T-cell (primary cell): ENCODE measurements at places on chromosomes 3 and 15.
A peak's percentile ranks its signal among the peaks of the same experiment; 100 is the strongest.

- DNase-seq: no peak
These were observed 242.2 kb downstream of the SLCO3A1 start for GRCh38 chr15:92095693-92096092.

- no peak for DNase-seq
These were observed 353.9 kb upstream of the TPRG1 start for GRCh38 chr3:188817935-188818269.

- no peak for DNase-seq
These were observed 30.5 kb downstream of the KLF13 start for GRCh38 chr15:31357148-31357547.

GRCh38 chr15:75043509-75044257 is 20.3 kb downstream of the PPCDC start:
- DNase-seq: peak; percentile 24

DNA sequence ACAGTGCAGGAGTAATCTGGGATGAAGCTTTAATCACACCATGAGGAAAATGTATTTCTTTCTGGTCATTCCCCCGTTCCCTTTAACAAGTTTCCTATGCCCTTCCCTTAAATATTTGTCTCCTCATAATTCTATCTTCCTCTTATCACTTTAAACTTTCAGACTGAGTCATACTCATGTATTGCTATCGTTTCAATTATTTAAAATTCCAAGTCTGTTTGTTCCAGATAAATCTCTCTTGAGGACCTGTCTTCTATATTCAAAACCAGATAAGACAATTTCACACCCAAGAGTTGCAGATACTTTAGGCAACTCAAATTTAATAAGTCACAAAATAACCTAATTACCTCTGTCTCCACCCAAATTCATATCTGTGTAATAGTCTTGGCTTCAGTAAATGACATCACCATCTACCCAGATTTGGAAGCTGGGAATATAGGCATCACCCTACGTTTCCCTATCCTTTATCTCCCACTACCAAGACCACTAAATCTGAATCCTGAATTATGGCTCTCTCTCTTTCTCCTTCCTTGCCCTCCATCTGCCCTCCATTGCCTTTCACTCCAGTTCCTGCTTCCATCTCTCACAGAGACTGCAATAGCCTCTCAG is 220.1 kb downstream of the PYDC2 start:
- DNase-seq: no peak

GRCh38 chr3:52234516-52235447 is 4.2 kb downstream of the TWF2 start:
- no peak for DNase-seq

GRCh38 chr3:66018057-66019033 is 20.4 kb downstream of the MAGI1 start:
- DNase-seq: no peak

GRCh38 chr15:42194513-42194912 is 13.6 kb downstream of the VPS39 start:
- DNase-seq: no peak

DNA sequence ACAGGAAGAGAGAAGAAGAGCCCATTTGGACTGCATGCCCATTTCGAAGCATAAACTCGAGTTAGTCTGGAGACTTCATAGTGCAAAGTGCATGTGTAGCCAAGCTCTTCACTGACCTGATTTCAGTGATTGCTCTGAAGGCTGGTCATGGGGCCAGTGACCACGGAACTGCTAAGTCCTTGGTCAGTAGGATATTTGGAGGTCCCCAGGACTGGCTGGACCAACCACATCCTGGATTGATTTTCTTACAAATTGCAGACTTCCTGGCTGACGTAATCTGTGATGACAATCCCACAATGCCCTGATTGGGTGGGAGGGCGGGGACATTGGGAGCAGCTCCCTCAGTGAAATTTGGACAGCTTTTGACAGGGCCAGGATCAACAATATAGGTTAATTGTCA is 233.4 kb downstream of the CACNA2D3 start:
- DNase-seq: no peak

- DNase-seq: no peak
These were observed 33.9 kb downstream of the ZBBX start for GRCh38 chr3:167346171-167346570.

DNA sequence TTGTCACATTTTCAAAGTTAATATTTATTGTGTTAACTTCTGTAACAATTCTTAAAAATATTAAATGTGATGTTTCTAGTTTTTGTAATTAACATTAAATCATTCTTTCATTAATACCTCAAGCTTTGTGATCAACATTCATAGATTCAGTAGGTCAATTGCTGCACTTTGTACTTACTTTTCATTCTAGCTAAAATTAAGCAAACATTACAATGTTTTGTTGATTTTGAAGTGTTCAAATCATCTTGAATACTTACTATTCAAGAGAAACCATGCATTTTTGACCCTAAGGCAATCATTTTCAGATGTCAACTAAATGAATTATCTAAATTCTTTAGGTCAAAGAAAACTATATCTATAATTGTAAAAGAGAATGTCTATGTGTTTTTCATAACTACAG is 933.1 kb downstream of the NAALADL2 start:
- no peak for DNase-seq

DNA sequence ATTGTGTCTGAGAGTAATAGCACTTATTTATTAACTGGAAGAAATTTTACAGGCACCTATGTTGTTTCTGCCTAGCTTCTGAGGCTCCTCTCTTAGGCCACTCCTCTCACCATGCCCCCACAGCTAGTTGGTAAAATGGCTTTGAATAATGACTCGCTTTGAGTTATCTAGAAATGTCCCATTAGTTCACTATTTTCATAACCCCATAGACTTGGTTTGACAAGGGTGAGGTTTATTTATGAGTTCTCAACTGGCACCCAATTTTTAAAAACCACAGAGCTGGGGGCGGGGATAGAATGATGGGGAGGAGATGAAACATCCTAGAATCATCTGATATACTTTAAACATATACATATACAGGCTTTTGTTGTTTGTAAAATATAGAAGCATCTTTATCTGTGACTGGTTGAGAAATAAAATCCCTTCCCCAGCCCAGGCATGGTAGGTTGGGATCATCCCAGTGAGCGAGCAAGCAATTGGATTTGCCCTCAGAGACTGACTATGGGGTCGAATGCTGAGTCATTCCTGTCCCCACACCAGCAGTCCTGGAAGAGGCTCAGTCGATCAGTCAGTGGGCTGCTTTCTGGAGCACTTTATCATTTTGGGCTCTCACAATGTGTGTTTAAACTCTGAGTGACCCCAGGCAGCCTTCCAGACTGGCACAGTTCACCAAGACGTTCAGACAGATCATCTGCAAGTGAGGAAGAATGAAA is 60.2 kb upstream of the TSEN2 start:
- no peak for DNase-seq

DNA sequence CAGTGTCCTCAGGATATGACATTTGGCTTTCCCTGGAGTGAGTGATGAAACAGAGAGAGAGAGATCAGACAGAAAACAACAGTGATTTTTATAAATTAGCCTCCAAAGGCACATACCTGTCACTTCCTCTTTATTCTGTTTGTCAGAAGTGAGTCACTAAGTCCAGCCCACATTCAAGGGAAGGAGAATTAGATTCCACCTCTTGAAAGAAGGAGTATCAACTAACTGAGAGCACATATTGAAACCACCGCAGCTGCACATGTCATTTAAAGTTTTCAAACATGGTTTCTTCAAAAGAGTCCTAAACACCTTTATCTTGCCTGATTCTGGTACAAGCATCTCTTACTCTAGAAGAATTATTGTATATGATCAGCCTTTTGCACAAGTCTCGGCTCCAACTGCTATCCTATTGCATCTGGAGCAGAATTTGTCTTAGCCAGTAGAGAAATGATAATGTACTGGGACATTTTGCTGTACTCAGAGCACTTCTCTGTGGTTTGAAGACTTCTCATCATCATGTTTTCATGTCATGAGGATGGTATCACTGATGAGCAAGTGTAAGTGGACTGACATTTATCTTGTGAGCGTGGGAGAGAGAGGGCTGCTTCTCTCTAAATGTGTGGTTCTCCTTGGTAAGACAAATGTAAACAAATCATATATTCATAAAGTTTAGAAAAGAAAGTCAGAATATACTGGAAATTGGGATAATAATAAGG is 338.9 kb upstream of the CFAP20DC start:
- no peak for DNase-seq

DNA sequence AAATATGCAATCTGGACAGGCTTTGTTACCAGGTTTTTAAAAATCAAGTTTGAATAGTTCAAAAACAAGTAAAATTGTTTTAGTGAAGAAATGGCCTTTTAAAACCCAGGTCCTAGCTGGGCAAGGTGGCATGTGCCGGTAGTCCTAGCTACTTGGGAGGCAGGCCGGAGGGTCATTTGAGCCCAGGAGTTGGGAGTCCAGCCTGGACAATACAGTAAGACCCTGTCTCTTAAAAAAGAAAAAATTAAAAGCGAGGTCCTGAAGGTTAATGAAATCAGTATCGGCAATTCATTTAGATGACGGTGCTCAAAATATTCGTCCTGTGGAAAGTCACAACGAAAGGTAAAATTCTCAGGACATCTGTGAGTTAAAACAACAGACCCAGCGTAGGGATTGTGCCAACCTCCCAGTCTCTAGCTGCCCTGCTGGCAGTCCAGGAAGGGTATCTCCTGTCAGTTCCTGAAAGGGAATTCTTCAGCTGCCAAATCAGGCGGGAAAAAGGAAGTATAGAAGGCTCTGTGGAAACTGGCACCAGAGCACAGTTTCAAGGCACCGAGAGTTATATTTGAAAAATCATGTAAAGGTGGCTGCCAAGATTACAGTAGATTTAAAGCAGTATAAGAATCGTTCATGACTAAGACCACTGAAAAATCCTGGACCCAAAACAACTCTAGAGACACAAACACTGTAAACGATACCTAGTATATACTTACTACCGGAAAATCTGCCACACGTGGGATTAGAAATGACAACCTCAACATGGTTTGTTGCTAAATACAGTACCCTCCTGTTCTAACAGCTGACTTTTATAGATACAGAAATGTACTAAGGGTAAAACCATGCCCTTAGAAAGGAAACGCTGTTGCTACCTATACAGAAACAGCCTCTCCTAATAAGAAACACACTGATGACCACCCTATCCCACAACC is 1.2 kb upstream of the ABHD17C start:
- DNase-seq: no peak

- DNase-seq: no peak
These were observed 90.7 kb downstream of the RTP4 start for GRCh38 chr3:187458921-187459320.

DNA sequence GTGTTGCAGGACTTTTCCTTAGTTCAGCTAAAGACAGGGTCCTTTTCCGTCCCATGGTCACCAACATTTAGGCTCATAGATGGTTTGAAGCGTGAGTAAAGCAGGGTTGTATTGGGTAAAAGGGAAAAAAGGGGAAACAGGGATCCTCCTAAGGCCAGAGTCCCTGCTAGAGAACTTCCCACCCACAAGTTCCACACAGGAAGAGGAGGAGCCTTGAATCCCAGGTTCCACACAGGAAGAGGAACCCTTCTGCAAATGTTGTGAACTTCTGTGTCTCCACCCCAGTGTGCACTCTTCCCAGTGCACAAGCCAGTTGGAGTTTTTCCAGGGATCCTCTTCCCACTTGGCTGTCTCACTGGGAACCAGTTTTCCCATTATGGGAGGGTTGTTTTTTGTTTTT is 27.6 kb upstream of the ATP8B4 start:
- no peak for DNase-seq
